ENCODE measurements at places on chromosomes 3 and 15.

DNA sequence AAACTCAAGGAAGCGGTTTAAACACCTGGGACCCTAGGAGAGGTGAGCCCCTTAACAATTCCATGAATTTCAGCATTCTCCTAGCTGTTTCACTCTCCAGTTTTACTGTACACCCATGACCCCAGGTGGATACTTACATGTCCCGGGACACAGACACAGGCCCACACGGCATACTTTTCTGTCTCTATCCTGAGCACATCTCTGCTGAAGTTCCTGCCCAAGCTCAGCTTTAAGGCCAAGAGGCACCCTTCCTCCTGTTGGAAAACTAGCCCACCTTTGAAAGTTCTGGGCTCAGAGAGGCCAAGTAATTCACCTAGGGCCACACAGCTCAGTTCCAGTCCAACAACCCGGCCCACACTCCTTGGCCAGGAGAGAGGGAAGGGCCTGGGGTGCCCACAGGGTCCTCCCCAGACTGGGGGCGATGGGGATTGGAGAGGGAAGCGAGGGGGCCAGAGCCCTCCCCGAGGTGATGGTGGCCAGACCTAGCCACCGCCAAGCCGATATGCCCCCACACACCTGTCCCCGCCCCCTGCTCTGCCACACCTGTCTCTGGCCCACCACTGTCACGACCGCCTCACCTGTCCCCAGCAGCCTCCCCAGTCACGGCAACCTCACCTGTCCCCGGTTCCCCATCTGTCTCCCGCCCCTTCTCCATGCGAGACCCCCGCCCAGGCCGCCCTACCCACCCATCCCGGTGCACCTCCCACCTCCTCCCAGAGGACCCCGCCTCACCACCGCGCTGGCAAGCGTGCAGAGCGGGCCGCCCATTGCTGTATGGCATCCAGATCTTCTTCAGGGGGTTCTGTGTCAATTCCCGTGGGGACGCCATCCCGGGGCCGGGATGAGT lies 431 bp downstream of the PFKFB4 start:
- DNase-seq, result no peak

- no peak for DNase-seq
These were observed 102.3 kb upstream of the TPM1 start for GRCh38 chr15:62940093-62940754.

- DNase-seq, result no peak
These were observed 296.1 kb upstream of the UMPS start for GRCh38 chr3:124434176-124434575.

- no peak for DNase-seq
These were observed 47.4 kb upstream of the WNT7A start for GRCh38 chr3:13927295-13927694.

GRCh38 chr3:161066930-161067329 lies 38.2 kb downstream of the B3GALNT1 start:
- no peak for DNase-seq

DNA sequence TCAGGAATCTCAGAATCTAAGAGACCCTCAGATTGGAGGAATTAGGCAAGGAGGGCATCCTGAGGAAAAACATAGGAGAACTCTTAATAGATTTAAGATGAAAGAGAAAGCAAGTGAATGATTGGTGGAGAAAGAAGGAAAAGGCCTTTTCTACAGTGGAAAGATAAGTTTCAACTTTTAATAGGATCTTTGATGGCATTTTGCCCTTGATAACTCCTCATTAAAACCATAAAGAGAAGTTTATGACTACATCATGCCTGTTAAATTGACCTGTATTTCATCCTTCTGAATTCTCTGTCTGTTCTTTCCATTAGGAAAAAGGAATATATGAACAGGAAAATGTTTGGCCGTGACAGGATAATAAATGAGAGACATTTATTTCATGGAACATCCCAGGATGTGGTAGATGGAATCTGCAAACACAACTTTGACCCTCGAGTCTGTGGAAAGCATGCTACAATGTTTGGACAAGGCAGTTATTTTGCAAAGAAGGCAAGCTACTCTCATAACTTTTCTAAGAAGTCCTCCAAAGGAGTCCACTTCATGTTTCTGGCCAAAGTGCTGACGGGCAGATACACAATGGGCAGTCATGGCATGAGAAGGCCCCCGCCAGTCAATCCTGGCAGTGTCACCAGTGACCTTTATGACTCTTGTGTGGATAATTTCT lies 30.1 kb downstream of the TIPARP start:
- DNase-seq, result no peak

GRCh38 chr3:166013073-166013679 lies 176.0 kb upstream of the BCHE start:
- no peak for DNase-seq

DNA sequence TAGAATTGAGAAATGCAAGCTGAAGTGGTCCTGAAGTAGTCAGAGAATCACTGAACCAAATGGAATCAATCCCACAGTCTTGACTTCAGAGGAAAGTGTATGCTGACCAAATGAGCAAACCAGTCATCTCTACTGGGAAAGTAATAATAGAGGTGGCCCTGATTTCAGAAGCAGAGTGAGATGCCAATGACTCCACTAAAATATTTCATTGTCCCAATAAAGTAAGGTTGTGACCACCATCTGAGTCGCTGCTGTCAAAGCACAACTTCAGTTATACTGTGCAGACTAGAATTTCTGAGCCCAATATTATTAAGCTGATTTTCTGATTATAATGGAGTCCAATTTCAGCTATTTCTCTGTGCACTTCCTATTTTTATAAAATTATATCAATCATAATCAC lies 334.4 kb upstream of the THBS1 start:
- DNase-seq, result no peak

DNA sequence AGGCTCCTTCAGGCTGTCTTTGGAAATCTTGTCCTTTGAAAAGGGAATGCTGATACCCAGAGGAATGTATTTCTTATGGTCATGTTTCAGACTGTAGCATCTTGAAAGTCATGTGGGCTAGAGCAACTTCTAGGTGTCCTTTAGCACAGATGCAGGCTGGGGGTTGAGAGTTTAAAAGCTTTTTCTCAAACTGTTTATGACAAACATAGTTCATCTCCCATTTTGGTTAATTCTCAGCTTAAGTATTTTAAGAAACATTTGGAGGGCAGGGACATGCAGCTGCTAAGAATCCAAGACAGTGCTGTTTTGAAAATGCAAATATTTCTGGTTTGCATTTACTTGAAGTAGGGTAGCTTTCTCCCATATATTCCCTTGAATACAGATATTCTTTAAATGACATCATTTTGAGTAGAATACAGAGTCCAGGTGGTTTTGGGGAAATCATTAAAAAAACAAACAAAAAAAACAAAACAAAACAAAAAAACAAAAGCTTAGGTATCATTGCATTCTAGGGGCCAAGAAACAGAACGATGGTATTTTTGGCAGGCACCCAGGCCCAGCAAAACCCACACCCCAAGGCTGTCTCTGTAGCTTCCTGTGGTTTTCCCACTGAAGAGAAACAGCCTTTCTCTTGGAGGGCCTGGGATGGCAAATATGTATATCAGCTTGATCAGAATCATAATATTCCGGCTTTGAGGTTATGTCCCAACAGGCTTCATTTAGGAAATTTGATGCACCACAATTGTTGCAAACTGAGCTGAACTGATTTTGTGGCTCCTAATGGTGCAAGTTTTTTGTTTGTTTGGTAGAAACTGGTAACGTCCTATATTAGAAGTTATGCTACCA lies 120.0 kb downstream of the ATG7 start:
- no peak for DNase-seq

- no peak for DNase-seq
These were observed 270.9 kb downstream of the ERC2 start for GRCh38 chr3:56197259-56197965.

GRCh38 chr3:135895734-135896121 lies 69.8 kb upstream of the PPP2R3A start:
- DNase-seq, result no peak

DNA sequence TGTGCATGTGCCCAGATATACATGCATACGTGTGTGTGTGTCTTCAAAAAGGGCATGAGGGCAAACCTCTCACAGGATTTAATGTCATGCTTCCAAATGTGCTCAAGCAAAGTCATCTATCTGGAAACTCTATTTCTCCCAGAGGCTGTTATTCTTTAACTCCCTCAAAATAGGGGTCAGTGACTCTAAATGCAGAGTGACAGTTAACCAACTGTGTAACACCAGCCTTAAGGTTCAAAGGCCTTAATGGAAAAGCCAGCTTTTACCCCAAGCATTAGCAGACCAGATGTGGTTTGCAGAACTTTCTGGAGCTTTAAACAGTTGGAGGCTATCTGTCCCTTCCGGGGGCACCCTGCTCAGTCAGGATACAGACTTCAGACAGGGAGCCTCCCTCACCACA lies 70.4 kb upstream of the SLC7A14 start:
- DNase-seq, result no peak

GRCh38 chr3:13537909-13538296 lies 11.0 kb upstream of the FBLN2 start:
- no peak for DNase-seq

DNA sequence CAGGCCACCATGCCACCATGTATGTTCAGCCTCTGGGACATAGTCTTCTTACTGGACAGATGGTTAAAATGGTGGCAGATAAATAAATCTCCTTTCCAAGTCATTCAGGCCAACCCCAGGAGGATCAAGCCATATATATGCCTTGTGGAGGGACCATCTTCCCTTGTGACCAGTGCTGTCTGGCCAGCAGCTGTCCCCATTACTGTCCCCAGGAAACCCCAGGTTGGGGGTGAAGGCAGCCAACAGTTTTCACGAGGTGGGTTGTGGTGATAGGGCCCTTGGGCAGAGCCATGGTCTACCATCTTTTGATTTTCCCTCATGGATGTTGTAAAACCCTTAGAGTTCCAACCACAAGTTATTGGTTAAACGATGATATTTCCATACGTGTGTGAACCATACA lies 48.7 kb upstream of the PCSK6 start:
- DNase-seq, result no peak

DNA sequence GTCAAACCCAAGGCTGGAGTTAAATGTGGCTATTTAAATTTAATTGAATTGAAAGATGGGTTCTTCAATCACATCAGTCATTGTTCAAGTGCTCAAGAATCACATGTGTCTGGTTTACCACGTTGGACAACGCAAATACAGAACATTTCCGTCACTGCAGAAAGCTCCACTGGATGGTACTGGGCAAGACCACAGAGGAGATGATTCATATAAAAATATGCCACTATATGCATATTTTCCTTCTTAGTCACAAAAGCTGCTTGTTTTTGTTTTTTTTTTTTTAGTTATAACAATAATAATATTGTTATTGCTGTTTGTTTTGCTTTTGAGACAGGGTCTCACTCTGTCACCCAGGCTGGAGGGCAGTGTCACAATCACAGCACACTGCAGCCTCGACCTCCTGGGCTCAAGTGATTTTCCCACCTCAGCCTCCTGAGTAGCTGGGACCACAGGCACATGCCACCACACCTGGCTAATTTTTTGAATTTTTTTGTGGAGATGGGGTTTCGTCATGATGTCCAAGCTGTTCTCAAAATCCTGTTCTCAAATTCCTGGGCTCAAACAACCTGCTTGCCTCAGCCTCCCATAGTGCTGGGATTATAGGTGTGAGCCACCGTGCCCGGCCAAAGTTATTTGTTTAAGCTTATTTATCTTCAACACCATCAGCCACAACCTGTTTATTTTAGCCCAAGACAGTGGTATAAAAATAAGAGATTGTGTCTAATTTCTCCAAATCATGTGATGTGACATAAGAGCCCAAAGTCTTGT lies 19.4 kb downstream of the RTP3 start:
- no peak for DNase-seq

DNA sequence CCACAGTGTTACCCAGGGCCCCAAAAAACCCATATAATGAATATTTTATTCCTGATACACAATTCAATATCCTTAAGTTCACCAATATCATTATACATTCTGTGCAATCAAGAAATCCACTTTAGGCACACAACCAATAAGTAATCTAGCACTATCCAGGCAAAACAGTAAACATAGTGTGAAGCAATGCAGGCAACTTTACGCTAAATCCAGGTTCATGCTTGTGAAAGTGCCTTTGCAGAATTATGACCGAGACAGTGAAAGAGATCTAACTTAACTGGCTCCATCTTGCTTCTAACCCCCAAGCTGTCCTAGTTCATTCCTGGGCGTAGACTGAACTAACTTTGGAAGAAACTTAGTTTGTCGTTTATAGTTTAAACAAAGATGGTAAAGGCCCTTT lies 34.2 kb upstream of the INO80 start:
- no peak for DNase-seq

GRCh38 chr3:57559526-57559925 lies 3.5 kb downstream of the PDE12 start:
- DNase-seq, result no peak

Measured in GM19239 (cell line).